Bronchus fibroblast of lung (primary cell): ENCODE measurements at places on chromosomes 5 and 9. TPM values are rescaled to one million over a fixed set of nuclear protein-coding genes. Genes with fewer than 3 reads are reported as not detected.

The NDUFA8 gene
- 52.3 and 60.0 TPM in 2 replicates for total RNA-seq

The ZNF169 gene
- total RNA-seq, result 1.2 TPM in 2 replicates

The FOXE1 gene
- not detected in 2 replicates for total RNA-seq

The LCN1 gene
- not detected in 2 replicates for total RNA-seq

The SRA1 gene
- total RNA-seq, result 50.7 and 58.3 TPM in 2 replicates

The CDKN2A gene
- 5.7 and 10.0 TPM in 2 replicates for total RNA-seq

The RABGAP1 gene
- 7.6 TPM in 2 replicates for total RNA-seq

The SLC27A6 gene
- total RNA-seq, result 0.15 and 0.17 TPM in 2 replicates

The TPD52L3 gene
- not detected in 2 replicates for total RNA-seq

The NIM1K gene
- total RNA-seq, result 0.74 and 1.0 TPM in 2 replicates

The THBS4 gene
- 1.2 and 2.4 TPM in 2 replicates for total RNA-seq

The PCDHA13 gene
- total RNA-seq, result not detected in 2 replicates
